Pancreas (tissue), 10 donors: ENCODE measurements at places on chromosomes 3 and 15. TPM values are rescaled to one million over a fixed set of nuclear protein-coding genes. Genes with fewer than 3 reads are reported as not detected.

ANKDD1A gene
- total RNA-seq: 4.9 TPM

GRCh38 chr3:181210275-181210674 is 220.7 kb upstream of the DNAJC19 start:
- no peak for DNase-seq
- no peaks in the 10 kb centered on the region for H3K4me1 ChIP-seq
- H3K4me3 ChIP-seq: no peak overlapping the region
- no peaks in the 10 kb centered on the region for H3K36me3 ChIP-seq
- no peak overlapping the region for H3K27ac ChIP-seq

- no peak for DNase-seq
- no peak overlapping the region for H3K4me3 ChIP-seq
- no peaks in the 10 kb centered on the region for H3K4me1 ChIP-seq
These were observed 115.6 kb upstream of the MANF start for GRCh38 chr3:51269466-51269865.

GRCh38 chr3:195704433-195704999 is 16.3 kb upstream of the MUC20 start:
- no peaks in the 10 kb centered on the region for H3K4me1 ChIP-seq
- no peak overlapping the region for H3K4me3 ChIP-seq
- no peak for DNase-seq

DNA sequence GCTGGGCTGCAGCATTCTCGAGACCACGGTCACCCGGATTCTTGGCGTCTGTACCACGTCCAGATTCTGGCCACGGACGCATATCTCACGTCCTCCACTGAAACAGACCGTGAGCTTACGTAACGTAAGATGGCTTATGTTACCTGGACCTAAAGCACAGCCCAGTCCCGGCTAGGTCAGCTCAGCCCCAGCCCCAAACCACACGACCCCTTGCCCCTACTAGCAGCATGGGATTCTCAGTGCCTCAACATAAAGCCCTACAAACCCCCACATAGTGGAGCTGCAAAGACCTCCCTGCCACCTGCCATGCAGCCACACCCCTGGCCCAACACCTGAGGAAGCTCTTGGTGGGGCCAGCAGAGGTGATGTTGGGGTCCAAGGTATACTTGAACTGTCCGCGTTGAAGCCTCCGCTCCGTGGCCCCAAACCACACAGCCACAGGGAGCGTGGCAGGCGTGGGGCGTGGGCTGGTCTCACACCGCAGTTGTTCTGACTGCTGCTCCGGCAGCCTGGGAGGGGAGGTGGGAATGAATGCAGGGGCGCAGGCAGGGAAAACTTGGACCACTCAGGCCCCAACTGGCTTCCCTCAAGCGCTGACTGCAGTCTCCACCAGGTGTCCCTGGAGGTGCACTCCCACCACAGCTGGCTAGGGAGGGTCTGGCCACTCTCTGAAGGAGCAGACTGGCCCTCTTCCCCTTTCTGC is 14.5 kb downstream of the PLXNB1 start:
- DNase-seq: no peak
- no peak overlapping the region for H3K4me3 ChIP-seq
- no peak overlapping the region for H3K27ac ChIP-seq
- no peaks in the 10 kb centered on the region for H3K27me3 ChIP-seq
